CMK (cell line): ENCODE measurements at places on chromosomes 7 and 10.

- DNase-seq = no peak
These were observed 18.0 kb downstream of the RNLS start for GRCh38 chr10:88565072-88565471.

GRCh38 chr7:45408409-45408737 lies 165.8 kb upstream of the ADCY1 start:
- DNase-seq = no peak

DNA sequence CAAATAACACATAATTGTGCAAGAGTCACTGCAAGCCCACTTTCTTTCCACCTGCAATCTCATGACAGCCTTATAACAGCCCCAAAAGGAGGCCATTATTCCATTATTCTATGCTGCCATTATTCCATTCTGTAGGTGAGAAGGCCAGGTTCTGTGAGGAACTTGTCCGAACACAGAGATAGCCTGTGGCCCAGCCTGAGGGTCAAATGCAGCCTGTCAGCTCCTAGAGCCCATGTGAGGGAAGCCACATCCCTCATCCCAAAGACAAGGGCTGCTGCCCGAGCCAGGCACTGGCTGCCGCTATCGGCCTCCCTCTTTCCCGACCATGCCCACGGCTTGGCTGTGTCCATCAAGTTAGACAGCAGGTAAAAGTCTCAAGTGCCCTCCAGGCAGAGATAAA lies 24.1 kb upstream of the C10orf71 start:
- no peak for DNase-seq

DNA sequence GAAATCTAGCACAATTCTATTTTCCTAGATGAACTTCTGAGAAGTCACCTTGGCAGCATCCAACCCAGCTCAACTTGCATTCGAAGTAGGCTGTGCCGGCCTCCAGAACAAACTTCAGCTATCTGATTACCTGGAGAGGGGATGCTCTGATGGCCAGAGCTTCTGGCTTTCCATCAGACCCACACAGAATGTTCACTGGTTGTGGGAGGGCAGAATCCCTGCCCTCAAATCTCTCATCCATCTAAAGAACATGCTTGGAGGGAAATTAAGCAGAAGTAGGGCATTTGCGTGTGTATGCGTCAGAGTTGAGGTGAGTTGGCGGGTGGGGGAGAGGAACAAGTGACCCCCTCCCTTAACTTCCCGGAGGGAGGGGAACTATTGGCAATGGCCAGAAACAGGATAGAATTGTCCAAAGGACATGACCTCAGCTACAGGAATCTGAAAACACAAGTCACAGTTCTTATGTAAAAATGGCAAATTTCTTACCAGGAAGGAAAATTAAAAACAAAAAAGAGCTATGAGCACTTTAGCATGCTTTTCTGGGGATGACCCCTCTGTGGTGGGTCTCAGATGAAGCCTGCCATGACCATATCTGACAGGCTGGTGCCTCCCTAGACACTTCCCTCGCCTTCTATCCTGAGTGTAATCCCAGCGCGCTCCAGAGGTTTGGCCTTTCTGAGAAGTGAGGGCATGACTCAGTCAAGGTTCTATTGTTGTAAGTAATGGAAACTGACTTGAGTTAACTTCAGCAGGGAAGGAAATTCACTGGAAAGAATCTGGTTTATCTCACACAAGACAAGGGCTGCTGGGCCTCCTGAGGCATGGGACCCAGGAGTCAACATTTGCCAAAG lies 278.8 kb downstream of the RPS24 start:
- no peak for DNase-seq

- DNase-seq = no peak
These were observed 75.7 kb downstream of the C10orf105 start for GRCh38 chr10:71643904-71644303.

GRCh38 chr10:91901784-91902677 lies 7.3 kb downstream of the FGFBP3 start:
- no peak for DNase-seq

GRCh38 chr10:125379592-125379991 lies 219.2 kb upstream of the CTBP2 start:
- no peak for DNase-seq

GRCh38 chr7:27689150-27689549 lies 26.5 kb upstream of the HIBADH start:
- no peak for DNase-seq

- DNase-seq = no peak
These were observed 29.7 kb downstream of the ZFAND2A start for GRCh38 chr7:1130021-1130990.

DNA sequence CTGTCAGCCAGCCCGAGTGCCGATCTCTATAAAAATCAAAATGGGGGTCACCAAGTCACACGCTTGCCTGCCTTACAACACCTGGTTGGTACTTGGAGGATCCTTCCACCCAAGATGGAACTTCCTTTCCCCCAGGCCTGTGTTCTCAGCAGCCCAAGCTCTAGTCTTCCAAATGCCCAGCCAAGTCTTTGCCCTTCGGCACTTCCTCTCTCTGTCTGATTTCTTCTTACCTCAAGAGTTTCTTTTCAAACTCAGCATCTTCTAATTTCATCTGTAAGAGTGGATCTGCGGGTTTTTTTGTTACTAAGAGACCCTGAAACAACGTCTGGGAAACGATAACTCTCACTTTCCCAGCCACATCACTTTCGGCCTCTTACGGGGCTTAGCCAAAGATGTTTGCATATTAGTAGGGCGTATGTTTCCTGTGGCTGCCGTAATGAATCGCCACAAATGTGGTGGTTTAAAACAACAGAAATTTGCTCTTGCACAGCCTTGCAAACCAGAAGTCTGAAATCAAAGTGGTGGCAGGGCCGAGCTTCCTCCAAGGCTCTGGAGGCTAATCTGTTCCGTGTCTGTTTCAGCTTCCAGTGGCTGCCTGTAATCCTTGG lies 219.9 kb downstream of the TCF7L2 start:
- no peak for DNase-seq

GRCh38 chr7:107631588-107632491 lies 28.8 kb upstream of the SLC26A4 start:
- no peak for DNase-seq

- DNase-seq = no peak
These were observed 124.0 kb downstream of the AOAH start for GRCh38 chr7:36600314-36600682.

DNA sequence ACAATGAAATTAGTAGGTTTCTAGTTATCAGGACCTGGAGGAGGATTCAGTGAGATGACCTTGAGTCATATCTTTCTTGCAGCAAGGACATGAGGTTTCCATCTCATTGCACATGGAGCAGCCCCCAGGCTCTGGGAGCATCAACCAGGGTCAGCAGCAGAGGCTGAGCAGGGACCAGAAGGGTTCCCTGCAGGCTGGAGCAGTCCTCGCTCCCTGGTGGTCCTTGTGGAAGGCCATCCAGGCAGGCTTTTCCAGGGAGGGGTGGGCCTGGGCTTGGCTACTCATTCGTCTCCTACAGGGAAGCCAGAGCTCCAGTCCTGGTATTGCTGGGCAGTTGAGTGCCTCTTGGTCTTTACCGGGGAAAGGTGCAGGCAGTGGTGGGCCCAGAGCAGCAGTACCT lies 587.5 kb downstream of the GLRX3 start:
- DNase-seq = no peak

GRCh38 chr10:111119637-111120036 lies 42.8 kb downstream of the ADRA2A start:
- no peak for DNase-seq

DNA sequence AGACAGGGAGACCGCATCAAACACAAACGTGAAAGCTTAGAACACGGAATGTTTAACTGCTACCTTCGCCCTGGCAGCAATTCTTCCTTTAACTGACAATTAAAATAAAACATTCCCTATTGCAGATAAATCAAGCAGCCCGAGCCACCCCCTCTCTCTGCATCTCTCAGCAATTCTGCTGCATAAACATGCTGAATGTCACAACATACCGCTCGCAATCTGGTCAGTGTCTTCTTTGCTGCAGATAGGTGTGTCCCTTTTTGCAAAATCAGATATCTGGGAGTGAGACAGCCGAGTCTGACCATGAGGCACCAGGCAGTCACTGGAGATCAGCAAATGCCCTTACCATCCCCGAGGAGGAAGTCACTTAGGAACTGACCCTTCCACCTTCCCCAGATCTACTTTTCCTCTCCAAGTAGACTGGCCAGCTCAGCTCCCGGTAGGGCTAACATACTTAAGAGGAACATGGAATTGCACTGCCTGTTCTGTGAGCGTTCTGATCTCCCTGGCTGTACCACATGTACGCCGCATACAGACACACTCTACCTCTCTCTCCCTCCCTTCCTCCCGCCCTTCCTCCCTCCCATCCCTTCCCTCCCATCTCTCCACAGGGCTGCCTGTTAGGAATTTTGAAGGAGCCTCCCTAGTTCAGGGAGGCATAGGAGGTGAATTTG lies at the start of gene FRMD4A:
TSS of gene FRMD4A (minus strand) at position 537 of the 674 bp plus-strand sequence.
- no peak for DNase-seq

DNA sequence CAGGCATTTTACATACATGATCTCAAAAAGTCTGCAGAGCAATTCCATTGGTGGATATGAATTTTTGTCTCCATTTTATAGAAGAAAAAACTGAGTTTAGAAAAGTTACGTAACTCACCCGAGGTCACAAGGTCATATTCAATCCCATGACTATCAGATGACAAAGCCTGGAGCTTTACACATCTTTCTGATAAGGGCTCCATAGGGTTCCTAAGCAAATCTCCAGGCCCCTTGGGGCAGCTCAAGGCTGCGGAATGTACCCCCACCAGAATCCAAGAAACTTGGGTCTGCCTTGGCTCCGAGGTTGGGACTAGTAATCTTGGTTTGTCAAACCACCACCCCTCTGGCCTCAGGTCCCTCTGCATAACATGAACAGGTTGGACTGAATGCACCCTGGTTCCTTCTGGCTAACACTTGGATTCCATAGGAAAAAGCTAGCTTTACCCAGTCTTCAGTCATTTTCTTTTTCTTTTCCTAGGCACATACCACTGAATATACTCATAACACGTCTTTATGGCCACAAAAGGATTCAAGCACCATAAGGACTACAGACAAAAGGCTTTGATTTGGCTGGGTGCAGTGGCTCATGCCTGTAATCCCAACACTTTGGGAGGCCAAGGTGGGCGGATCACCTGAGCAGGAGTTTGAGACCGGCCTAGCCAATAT lies 55.5 kb downstream of the PIP4K2A start:
- no peak for DNase-seq

DNA sequence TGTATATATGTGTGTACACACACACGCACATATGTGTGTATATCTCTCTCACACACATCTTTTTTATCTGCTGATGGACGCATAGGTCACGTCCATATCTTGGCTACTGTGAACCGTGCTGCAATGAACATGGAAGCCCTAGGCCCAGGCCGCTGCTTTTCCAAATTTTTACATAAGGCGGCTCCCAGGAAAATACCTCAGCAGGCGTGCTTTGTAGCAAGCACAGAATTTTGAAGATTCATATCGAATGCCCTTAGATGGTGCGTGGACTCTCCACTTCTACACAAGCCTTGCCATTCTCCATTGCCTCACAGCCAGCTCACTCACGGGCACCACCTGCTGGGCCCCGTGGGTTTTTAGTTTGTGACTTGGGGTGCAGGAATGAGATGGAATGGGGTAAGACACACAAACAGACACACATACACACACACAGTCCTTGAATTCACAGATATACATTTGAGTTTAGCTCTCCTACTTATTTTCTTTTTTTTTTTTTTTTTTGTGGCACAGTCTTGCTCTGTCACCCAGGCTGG lies 57.9 kb upstream of the RNF32 start:
- no peak for DNase-seq

DNA sequence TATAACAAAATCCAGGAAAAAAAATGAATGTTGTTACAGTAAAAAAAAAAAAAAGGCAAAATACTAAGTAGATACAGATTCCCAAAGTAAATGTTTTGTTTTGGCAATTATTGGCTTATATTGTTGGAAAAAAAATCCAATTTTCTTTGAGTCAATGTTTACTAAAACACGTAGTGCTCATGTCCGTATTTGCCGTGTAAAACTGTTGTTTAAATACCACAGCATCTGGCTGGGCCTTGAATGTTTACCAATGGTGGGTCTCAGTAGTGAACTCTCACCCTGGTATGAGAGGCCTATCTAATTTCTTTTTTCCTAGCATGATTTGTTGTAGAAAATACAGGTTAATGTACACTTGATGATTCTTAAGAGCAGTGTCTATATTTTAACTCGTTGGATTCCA lies 41.4 kb upstream of the SLC26A5 start:
- no peak for DNase-seq

GRCh38 chr7:64640504-64640903 lies 25.4 kb upstream of the ZNF107 start:
- DNase-seq = no peak

DNA sequence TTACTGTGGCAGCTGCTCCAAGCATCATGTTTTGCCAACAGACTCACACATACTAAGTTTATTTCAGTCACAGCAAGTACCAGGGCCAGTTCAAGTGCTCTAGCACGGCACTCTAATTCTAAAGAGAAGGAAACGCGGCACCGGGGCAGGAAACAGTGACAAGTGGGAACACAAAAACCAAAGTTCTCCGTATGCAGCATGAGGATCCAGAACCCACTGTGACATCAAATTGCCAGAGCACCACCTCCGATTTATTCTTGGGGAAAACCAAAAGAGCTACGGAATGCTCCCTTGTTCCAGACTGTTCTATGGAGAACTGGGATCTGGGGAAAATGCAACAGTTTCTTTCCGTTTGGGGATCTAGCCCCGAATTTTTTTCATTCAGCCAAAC lies 448 bp upstream of the PTER start:
- DNase-seq = no peak

DNA sequence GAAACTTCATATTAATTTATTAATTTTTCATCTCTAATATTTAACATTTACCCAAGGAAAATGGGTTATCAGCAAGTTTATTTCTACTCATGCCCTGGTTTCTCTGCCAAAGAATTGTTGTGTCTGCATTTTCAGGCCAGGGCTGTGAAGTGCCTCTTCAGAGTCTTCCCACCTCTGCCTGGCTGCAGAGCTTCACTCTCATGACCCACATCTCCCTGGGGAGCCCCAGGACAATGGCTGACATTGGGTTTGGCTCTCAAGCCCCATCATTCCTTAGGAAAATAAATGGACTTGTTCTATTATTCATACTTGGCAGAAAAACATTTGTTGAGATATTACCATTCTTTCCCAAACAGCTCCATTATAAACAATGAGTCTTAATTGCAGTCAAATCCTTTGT lies 30.3 kb downstream of the CACNA2D1 start:
- no peak for DNase-seq

DNA sequence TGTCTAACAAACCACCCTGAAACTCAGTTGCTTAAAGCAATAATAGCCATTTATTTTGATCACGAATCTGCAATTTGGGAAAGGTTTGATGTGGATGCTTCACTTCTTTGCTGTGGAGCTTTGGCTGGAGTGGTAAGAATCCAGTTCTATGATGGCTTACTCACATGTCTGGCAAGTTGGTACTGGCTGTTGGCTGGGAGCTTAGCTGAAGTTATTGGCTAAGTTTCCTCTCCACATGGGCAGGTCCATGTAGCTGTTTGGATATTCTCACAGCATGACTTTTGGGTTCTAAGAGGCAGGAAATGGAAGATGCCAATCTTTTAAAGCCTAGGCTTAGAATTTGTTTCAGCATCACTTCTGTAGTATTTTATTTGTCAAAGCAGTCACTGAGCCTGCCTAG lies 277.6 kb upstream of the NRP1 start:
- DNase-seq = no peak
